ENCODE measurements at places on chromosomes 12 and 14. TPM values are rescaled to one million over a fixed set of nuclear protein-coding genes. Genes with fewer than 3 reads are reported as not detected.

KIF26A gene
- total RNA-seq = 2.0 TPM

DNA sequence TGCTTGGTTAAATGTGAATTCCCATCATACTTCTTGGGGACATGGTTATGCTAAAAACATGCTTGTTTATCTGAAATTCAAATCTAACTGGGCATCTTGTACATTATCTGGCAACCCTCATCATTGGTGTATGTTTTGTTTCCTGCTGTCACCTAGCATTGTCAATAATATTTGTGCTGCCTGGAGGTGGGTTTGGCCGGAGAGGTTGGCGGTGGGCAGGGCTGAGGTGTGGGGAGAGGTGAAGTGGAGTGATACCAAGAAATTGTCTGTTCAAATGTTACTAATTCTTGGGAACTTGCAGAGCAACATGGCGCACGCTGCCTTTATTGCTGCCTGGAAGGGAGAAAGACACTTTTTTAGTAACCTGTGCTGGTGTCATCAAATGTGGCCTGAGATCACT is 280.5 kb downstream of the VRK1 start:
- no peak for DNase-seq

DNA sequence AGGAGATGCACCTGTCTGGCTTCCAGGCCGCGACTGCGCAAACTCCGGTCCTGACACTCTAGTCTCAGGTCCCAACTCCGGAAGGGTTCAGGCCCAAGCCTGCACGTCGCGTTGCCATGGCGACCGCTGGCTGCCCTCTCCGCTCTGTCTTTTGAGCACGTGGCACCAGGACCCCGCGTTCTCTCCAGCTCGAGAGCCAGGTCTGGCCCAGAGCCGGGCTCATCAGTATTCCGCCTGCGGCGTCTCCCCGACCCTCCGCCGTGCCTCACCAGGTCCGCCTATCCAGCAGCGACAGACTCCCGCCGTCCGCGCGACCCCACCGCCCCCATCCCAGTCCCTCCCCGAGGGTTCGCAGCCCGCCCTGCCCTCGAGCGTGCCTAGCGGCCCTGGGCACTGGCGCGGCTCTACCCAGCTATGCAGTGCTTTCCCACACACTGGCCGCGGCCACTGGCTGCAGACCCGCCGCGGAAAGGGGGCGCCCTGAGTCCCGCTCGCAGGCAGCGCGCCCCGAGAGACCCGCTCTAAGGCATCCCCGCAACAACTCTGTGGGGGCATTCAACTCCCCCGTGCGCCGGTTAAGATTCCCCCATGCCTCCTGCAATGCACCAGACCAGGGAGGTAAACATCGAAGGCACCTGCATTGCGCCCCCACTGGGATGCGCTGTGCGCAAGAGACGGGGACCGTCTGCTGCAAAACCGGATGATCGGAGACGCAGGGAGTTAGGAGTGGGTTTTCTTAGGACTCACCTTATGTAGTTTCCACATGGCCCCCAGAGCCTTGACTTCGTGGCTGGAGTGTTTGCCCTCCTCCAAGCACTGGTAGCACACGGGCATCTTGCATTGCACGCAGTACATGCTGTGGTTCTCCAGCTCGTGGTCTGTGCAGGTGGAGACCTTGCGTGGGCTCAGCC is 1.3 kb downstream of the TRIM9 start:
- DNase-seq = no peak

DYRK2 gene
- 35.3 TPM for total RNA-seq

HCFC2 gene
- total RNA-seq = 28.6 TPM

DNA sequence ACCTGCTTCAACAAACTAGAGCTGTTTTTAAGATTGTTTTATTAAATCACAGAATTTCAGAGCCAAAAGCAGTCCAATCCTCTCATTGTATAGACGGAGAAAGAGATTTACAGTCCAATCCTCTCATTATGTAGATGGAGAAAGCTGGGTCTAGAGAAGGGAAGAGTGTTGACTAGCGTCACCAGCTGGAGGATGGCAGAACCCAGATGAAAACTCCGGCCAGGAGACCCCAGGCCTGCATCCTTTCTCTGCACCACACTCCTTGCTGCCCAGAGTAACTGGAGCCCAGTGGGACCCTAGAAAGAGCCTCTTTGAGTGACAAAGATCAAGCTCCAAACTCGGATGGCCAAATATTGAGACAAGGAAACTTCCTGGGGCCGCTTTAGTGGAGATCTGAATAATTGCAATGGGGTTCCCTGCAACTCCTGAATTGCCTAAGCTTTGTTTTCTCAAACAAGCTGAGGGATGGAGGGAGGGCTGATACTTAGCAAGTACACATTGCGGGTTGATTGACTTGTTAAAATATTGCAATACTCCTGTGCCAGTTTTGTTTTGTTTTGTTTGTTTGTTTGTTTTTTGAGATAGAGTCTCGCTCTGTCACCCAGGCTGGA is 12.5 kb downstream of the AMDHD1 start:
- no peak for DNase-seq

GRCh38 chr12:6443361-6443983 is 1.3 kb upstream of the CD27 start:
- no peak for DNase-seq

- no peak for DNase-seq
Measured at GRCh38 chr14:37170993-37171392, 1.4 kb downstream of the SLC25A21 start.

DNA sequence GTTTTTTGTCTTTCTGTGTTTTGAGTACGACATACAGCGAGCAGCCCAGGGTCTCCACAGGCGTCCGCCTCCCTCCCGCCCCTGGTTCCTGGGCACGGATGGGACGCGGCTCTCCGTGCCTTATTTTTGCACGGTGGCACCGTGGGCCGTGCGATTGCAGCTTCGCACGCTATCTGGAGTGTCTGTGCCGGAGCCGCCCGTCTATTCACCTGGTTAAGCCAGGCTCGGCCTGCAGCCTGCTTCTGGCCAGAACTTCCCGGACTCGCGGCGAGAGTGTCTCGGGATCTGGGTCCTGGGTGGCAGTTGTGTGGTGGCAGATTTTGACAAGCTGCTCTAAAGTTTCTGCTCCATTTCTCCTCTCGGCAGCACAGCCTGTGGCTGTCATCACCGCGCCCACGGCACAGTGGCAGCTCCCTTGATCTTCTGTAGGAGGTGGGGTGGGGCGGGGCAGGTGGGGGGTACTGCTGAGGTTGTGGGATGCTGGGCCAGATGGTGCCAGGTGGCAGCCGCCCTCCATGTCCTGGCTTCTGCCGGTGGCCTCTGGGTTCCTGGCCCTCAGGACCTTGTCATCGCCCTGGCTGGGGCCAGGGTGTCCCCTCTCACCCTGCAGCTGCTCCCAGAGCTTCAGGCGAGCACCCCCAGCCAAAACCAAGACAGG is 2.9 kb downstream of the MMP17 start:
- no peak for DNase-seq

KLRK1 gene
- total RNA-seq = 1.2 TPM

GRCh38 chr12:19138956-19139355 is 9.4 kb downstream of the PLEKHA5 start:
- DNase-seq = no peak

DNA sequence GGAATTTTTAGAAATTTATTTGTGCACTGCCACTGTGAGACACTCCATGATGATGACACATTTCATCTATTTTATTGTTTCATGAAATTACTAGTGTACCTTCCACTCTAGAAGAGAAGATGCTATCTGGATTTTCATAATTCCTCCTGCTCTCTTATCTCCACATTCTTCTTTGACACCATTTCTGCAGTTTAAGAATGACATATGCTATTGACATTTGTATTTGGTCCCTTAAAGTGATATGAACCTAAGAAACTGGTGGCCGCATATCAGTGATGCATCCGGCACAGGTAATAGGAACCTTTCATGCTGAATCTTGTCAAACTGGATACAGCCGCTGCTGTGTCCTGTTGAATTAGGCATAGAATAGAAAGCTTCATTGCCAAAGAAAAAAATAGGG is 696.3 kb downstream of the TMEM121 start:
- no peak for DNase-seq

KLHL42 gene
- 111 TPM for total RNA-seq

- no peak for DNase-seq
Measured at GRCh38 chr12:52350786-52351185, 16.5 kb downstream of the KRT85 start.

DNA sequence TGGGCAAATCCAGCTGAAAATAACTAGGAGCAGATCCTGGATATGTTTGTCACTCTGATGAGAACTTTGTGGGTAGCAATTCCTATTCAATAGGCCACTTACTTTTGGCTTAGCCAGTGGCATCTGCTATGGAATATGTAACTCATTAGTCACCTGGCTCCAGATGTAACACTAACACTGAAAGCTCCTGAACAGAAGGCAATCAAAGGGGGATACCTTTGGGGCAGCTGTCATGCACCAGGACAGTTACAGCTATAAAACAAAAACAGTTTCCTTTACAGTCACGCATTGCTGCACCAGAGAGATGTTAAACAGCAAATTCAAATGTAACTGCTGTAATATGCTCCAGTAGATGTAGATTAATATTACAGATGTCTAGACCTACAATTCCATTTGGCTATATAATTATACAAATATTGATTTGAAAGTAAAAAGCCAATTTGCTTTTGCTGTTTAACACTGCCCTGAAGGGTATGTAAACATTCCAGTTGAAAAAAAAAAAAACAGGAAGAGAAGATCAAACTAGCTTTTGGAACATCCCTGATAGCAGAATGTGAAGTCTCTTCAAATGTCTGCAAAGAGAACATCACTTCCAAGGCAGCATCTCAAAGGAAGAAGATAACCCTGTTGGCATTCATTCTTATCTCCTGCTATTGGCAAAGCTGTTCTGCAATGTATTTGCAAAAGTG is 18.4 kb downstream of the RACGAP1 start:
- no peak for DNase-seq

- DNase-seq = no peak
Measured at GRCh38 chr14:105124823-105125222, 43.8 kb downstream of the JAG2 start.

- no peak for DNase-seq
Measured at GRCh38 chr12:28882444-28882843, 266.6 kb upstream of the FAR2 start.

DNA sequence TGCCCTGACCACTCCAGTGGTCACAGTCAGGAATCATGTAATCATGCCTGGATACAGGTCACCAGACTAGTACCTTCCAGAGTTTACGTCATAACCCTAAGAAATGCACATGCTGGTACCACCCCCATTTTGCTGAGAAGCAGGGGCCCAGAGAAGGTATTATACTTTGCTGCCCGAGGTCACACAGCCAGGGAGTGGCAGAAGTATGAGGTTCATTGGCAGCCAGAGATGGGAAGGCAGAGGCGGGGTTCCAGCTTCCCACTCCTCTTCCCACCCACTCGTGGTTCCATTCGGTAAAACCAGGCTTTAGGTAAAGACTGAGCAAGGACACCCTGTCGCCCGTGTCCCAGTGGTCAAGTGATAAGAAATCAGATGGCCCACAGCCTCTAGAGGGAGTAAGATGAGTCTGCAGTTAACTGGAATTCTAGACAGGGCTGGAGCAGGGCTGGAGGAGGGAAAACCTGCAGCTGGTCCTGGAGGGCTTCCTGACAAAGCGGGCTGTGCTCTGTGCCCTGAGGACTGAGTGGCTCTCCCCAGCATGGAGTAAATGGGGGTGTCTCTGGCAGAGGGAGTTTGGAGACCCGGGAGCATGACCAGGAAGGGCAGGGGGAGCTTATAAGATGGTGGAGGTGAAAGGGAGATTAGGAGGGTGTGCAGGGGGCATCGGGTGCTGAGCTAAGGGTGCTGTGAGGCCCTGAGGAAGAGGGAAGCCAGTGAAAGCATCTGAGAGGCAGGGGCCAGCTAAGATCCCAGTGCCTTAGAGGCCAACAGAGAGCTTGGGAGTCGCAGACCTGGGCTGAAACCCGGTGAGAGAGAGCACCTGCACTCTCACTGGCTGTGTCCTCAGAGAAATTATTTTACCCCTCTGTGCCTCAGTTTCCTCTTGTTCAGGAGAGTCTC is 5.7 kb downstream of the FAM222A start:
- DNase-seq = no peak

PLA2G1B gene
- total RNA-seq = not detected

GRCh38 chr12:58269476-58269875 is 328.1 kb downstream of the ATP23 start:
- no peak for DNase-seq

DNA sequence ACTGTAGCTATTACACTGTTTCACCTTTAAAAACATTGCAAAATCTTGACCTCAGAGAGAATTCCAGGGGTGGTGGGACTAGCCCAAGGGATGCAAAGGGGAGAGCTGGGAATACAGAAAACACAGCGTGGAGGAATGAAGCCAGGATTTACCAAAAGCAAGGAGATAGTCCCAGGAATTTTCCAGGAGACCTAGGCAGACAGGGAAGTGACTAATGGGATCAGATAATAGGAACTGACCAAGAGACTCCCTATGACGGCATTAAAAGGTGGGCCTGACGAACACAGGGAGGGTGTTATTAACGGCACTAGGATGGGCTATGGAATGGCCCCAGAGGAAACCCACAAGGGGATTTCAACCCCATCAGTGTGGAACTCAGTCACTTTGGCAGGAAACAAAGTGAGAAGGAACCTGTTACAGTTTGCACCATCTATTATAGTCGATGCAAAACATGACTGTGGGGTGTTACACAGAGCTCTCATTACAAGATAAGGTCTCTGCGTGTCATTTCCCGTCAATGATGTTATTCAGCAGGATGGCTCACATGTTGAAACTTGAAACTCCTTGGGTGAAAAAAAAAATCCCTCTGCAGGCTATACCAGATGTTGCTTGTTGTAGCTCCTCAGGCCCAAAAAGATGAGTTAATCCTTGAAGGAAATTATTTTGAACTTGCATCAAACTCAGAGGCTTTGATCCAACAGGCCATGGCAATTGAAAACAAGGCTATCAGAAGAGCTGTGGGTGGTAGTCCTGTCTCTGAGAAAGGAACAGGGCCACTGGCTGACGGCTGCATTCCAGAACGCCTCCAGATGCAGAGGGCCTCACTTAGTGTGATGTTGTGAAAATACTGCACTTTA is 58.7 kb downstream of the DRAM1 start:
- no peak for DNase-seq

SLC39A5 gene
- not detected for total RNA-seq

GRCh38 chr12:71694099-71694820 is 8.4 kb downstream of the TMEM19 start:
- no peak for DNase-seq
